ENCODE measurements at places on chromosomes 11 and 22. TPM values are rescaled to one million over a fixed set of nuclear protein-coding genes. Genes with fewer than 3 reads are reported as not detected.
A peak's percentile ranks its signal among the peaks of the same experiment; 100 is the strongest.

The KCNQ1 gene
- 0.55 TPM for total RNA-seq

The ISX gene
- total RNA-seq, result not detected

The BDNF gene
- total RNA-seq, result 5.4 TPM

GRCh38 chr22:45845076-45845487, 131.9 kb downstream of the WNT7B start:
- H3K27me3 ChIP-seq, result no peaks in the 10 kb centered on the region
- no peak overlapping the region for H3K27ac ChIP-seq
- H3K4me3 ChIP-seq, result no peak overlapping the region

- H3K27me3 ChIP-seq, result no peaks in the 10 kb centered on the region
- no peak overlapping the region for H3K4me3 ChIP-seq
- DNase-seq, result no peak
- H3K4me1 ChIP-seq, result peaks cover 13% of the 10 kb centered on the region
- H3K36me3 ChIP-seq, result no peaks in the 10 kb centered on the region
- H3K27ac ChIP-seq, result no peak overlapping the region
Measured at GRCh38 chr11:67440229-67441097, 2.8 kb downstream of the CORO1B start.

The GLYATL2 gene
- not detected for total RNA-seq

GRCh38 chr11:26204839-26205238, 127.1 kb upstream of the ANO3 start:
- no peak overlapping the region for H3K27ac ChIP-seq
- DNase-seq, result no peak
- H3K27me3 ChIP-seq, result no peaks in the 10 kb centered on the region
- H3K4me3 ChIP-seq, result no peak overlapping the region

DNA sequence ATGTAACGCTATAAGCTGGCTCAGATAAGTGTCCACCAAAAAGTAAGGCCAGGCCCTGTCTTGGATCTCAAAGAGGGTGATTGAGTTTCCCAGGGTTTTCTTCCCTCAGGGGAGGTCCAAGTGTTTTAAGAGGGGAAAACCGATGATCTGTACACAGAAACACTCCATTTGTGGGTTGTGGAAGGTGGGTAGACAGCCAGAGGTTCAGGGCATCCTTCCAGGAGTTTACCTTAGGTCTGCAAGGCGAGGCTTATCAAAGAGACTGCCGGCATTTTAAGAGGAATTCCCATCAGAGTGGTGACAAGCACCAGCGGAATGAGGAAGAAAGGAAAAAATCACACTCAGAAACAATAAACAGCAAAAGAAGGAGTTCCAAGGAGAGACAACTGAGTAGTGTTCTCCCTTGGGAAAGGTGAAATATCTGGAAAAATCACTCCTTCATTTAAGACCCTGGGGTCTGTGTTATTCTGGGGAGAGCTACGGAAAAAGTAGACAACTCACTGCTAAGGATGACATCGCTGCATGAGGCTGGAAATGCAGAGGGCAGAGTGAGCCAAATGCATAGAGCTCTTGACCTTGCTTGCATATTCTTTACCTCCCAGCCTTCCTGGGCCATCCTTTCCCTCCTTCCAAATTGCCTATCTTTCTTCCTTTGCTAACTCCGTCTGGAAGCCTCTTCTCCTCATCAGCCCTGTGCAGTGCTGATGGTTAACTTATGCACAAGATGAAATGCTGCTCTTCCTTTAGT, 22.1 kb upstream of the MMP7 start:
- no peaks in the 10 kb centered on the region for H3K27me3 ChIP-seq
- peak overlapping the region; percentile 95 for H3K27ac ChIP-seq
- DNase-seq, result peak; percentile 82
- H3K4me1 ChIP-seq, result peaks cover 53% of the 10 kb centered on the region

- peaks cover 32% of the 10 kb centered on the region for H3K4me1 ChIP-seq
- peak; percentile 74 for DNase-seq
- H3K27me3 ChIP-seq, result no peaks in the 10 kb centered on the region
- H3K27ac ChIP-seq, result peak overlapping the region; percentile 52
Measured at GRCh38 chr11:12827929-12828812, 153.9 kb downstream of the TEAD1 start.

GRCh38 chr22:50702821-50703725, 30.4 kb downstream of the SHANK3 start:
- no peaks in the 10 kb centered on the region for H3K27me3 ChIP-seq
- DNase-seq, result no peak
- no peak overlapping the region for H3K4me3 ChIP-seq
- H3K36me3 ChIP-seq, result no peaks in the 10 kb centered on the region

The ABCC8 gene
- not detected for total RNA-seq

The TKFC gene
- 258 TPM for total RNA-seq

GRCh38 chr11:126719740-126720139, 280.8 kb downstream of the KIRREL3 start:
- no peak for DNase-seq
- no peak overlapping the region for H3K27ac ChIP-seq
- H3K4me1 ChIP-seq, result no peaks in the 10 kb centered on the region
- no peaks in the 10 kb centered on the region for H3K36me3 ChIP-seq

DNA sequence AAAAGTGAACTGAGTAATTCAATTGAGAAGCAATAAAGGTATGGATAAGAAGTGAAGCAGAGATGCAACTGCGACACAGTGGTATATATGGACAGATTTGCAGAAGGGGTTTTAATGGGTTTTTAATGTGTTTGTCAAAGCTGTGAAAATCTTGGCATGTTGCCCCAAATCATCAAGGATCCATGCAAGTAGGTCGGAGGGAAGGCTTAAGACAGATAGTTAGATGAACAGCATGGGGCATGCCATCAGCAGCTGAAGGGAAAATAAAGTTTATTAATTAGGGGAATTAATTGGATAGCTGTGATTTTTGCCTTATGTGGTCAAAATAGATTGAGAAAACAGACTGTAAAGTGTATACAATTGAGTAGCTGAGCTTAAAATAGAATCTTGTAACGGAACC, 840.1 kb downstream of the JRKL start:
- H3K36me3 ChIP-seq, result no peaks in the 10 kb centered on the region
- no peaks in the 10 kb centered on the region for H3K4me1 ChIP-seq
- no peak overlapping the region for H3K27ac ChIP-seq
- H3K27me3 ChIP-seq, result no peaks in the 10 kb centered on the region
- H3K4me3 ChIP-seq, result no peak overlapping the region
- no peak for DNase-seq

DNA sequence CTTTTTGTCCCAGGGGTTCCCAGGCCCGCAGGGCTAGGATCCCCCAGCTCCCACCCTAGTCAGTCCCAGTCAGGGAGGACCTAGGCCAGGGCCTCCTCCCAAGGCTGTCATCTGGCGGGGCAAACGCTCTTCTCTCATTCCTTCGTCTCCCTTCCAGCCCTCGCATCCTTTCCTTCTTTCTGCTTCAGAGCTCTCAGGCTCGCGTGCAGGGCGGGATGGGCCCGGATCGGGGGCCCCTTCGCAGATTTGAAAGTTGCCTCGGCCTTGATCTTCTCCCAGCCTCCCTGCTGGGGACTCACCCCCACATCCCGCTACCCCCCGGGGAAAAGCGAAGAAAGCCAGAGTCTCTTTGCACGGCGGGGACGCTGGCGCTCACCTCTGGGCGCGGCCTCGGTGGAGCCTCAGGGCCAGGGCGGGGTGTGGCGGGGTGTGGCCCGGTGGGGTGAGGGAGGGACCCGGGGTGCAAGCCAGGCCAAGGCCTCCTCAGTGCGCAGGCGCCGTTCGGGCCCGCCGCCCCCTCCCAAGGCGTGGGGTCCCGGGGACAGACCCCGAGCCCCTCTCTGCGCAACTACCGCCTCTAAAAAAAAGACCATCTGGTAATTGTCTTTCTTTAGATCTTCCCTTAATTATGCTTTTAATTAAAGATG, 14.8 kb upstream of the PAX6 start:
- no peaks in the 10 kb centered on the region for H3K27me3 ChIP-seq
- H3K27ac ChIP-seq, result no peak overlapping the region
- no peak overlapping the region for H3K4me3 ChIP-seq
- no peaks in the 10 kb centered on the region for H3K4me1 ChIP-seq

The FGF19 gene
- 2.0 TPM for total RNA-seq

The NXPE1 gene
- total RNA-seq, result not detected

DNA sequence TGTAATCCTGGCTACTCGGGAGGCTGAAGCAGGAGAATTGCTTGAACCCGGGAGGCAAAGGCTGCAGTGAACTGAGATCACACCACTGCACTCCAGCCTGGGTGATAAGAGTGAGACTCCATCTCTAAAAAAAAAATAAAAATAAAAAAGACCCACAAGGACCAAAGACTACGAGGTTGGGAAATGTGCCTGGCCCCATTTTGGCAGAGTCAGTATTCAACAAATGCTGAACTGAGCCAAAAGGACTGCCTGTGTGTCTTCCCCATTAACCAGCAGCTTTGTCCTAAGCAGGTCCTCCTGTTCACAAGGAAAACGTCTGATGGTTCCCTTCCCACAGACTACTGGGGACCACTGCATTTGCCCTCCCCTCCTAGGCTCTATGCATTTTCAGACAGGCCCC, 27.6 kb downstream of the ADORA2A start:
- H3K4me3 ChIP-seq, result no peak overlapping the region
- no peak for DNase-seq
- H3K27me3 ChIP-seq, result no peaks in the 10 kb centered on the region
- peaks cover 6% of the 10 kb centered on the region for H3K4me1 ChIP-seq
- H3K27ac ChIP-seq, result no peak overlapping the region

GRCh38 chr11:66142370-66143263, 72.5 kb downstream of the PACS1 start:
- no peaks in the 10 kb centered on the region for H3K36me3 ChIP-seq
- H3K4me3 ChIP-seq, result no peak overlapping the region
- H3K27ac ChIP-seq, result peak overlapping the region; percentile 75

GRCh38 chr11:43832536-43832935, 48.1 kb upstream of the ALKBH3 start:
- DNase-seq, result no peak
- H3K27me3 ChIP-seq, result no peaks in the 10 kb centered on the region
- no peak overlapping the region for H3K27ac ChIP-seq
- peaks cover 21% of the 10 kb centered on the region for H3K4me1 ChIP-seq

DNA sequence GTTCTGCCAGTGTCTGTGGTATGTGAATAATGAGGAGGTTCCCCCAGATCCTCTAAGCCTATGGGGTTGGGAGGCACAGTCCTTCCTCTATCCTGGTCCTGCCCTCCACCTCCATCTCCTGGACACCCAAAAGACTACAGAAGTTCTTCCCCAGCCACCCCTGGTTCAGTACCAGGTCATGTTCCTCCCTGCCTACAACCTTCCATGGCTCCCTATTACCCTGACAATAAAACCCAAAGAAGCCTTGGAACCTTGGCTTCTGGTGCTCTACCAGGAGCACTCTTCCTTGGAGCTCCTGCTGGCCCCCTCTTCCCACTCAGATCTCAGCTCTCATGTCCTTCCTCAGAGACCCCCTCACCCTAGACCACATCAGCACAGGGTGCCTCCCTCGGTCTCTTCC, 12.9 kb downstream of the TRPM5 start:
- no peaks in the 10 kb centered on the region for H3K4me1 ChIP-seq
- H3K4me3 ChIP-seq, result no peak overlapping the region
- no peak overlapping the region for H3K27ac ChIP-seq
- no peaks in the 10 kb centered on the region for H3K36me3 ChIP-seq

DNA sequence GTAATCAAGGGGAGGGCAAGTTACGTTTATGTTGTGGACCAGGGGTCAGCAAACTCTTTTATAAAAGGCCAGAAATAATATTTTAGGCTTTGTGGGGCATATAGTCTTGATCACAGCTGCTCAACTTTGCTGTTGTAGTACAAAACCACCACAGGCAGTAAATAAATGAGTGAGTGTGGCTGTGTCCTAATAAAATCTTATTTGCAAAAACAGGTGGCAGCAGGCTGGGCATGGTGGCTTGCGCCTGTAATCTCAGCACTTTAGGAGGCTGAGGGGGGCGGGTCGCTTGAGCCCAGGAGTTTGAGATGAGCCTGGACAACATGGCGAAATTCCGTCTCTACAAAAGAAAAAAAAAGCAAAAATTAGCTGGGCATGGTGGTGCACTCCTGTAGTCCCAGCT, 57.9 kb upstream of the NUP160 start:
- no peaks in the 10 kb centered on the region for H3K27me3 ChIP-seq
- H3K36me3 ChIP-seq, result no peaks in the 10 kb centered on the region
- peak overlapping the region; percentile 38 for H3K27ac ChIP-seq

The STX3 gene
- total RNA-seq, result 45.2 TPM

DNA sequence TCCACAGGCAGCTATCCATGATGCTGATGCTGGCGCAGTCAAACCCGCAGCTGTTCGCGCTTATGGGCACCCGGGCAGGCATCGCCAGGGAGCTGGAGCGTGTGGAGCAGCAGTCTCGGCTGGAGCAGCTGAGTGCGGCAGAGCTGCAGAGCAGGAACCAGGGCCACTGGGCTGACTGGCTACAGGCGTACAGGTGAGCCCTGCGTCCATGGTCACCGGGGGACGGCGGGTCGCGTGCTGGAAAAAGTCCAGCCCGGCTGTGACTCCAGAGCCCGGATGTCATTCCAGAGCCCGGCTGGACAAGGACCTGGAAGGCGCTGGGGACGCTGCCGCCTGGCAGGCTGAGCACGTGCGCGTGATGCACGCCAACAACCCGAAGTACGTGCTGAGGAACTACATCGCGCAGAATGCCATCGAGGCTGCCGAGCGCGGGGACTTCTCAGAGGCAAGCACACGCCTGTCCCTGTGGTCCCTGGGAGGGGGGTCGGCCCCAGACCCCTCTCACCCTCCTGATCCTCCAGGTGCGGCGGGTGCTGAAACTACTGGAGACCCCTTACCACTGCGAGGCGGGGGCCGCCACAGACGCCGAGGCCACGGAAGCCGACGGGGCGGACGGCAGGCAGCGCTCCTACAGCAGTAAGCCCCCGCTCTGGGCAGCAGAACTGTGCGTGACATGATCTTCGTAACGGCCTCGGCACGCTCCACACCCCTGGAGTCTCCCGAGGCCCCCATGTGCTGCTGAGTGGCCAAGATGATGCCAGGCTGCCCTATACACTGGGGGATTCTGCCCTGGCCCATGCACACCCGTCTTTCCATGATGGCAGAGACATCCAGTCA, 16.1 kb downstream of the SELENOO start:
- no peak overlapping the region for H3K27ac ChIP-seq
- DNase-seq, result no peak
- H3K4me3 ChIP-seq, result no peak overlapping the region
- H3K27me3 ChIP-seq, result no peaks in the 10 kb centered on the region

DNA sequence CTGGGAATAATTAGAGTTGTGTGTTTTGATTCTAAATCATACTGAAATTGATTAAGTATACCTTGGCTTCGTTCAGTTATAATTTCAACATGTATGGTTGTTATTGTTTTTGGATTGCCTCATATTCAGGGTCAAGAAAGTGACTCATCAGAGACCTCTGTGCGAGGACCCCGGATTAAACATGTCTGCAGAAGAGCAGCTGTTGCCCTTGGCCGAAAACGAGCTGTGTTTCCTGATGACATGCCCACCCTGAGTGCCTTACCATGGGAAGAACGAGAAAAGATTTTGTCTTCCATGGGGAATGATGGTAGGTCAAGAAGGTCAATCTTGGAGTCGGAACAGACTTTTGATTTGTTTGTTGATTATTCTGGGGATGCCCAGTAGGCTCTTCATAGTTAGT, 40.4 kb downstream of the KMT2A start:
- peaks cover 50% of the 10 kb centered on the region for H3K36me3 ChIP-seq
- no peaks in the 10 kb centered on the region for H3K4me1 ChIP-seq
- no peak overlapping the region for H3K4me3 ChIP-seq
- no peak for DNase-seq
- H3K27me3 ChIP-seq, result no peaks in the 10 kb centered on the region

Measured in PC-9 (cell line).